Activated naive CD4-positive, alpha-beta T cell treated with anti-CD3 and anti-CD28 coated beads for 36 hours (primary cell): ENCODE measurements at places on chromosomes 7 and 10. TPM values are rescaled to one million over a fixed set of nuclear protein-coding genes. Genes with fewer than 3 reads are reported as not detected.

DNA sequence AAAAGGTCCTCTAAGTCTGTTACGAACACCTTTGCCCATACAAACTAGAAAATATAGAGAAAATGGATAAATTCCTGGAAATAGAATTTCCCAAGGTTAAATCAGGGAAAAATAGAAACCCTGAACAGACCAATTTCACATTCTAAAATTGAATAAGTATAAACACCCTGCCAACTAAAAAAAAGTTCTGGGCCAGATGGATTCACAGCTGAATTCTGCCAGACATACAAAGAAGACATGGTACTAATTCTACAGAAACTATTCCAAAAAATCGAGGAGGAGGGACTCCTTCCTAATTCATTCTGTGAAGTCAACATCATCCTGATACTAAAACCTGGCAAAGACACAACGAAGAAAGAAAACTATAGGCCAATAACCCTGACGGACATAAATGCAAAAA lies 400.4 kb upstream of the SEMA3A start:
- DNase-seq: no peak
- no peak overlapping the region for H3K4me3 ChIP-seq
- no peaks in the 10 kb centered on the region for H3K27me3 ChIP-seq
- no peak overlapping the region for H3K27ac ChIP-seq

The EN2 gene
- not detected for total RNA-seq

- peaks cover 58% of the 10 kb centered on the region for H3K4me1 ChIP-seq
- DNase-seq: peak; percentile 55
- H3K27me3 ChIP-seq: no peaks in the 10 kb centered on the region
- peaks cover 11% of the 10 kb centered on the region for H3K36me3 ChIP-seq
- peak overlapping the region; percentile 17 for H3K4me3 ChIP-seq
These were observed 99.7 kb upstream of the PPIF start for GRCh38 chr10:79247373-79248137.

- H3K4me3 ChIP-seq: no peak overlapping the region
- H3K4me1 ChIP-seq: no peaks in the 10 kb centered on the region
- H3K36me3 ChIP-seq: no peaks in the 10 kb centered on the region
These were observed 435.2 kb upstream of the SEMA3D start for GRCh38 chr7:85622059-85622458.

The AASS gene
- total RNA-seq: 2.2 TPM

DNA sequence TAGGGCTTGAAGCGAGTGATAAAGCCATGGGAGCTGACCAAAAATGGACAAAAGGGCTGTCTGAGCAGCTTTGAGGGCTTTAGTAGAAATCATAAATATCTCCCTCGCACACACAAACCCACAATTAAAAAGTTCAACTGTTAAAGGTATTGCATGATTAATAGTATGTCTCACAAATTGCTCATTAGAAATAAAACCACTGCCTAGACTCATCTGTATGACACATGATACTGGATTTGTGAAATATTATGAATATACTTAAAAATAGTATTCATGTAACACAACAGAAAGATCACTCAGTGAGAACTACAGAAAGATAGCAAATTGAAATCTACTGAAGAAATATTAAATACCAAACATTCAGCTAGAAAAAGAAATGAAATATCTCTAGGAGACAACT lies 11.9 kb upstream of the PTPN12 start:
- H3K27ac ChIP-seq: no peak overlapping the region
- no peaks in the 10 kb centered on the region for H3K36me3 ChIP-seq
- no peaks in the 10 kb centered on the region for H3K27me3 ChIP-seq

- no peak within 1 kb of the TSS for H3K4me3 ChIP-seq
- H3K27ac ChIP-seq: no peak within 1 kb of the TSS
- H3K27me3 ChIP-seq: peaks cover 32% of the 10 kb centered on the region
- H3K36me3 ChIP-seq: no peaks in the 10 kb centered on the region
These were observed at the start of gene PDK4 for GRCh38 chr7:95596198-95597063. PDK4 (minus strand) TSS chr7:95596516; CDS start chr7:95596293, 223 bp downstream.

- H3K27me3 ChIP-seq: no peaks in the 10 kb centered on the region
- H3K27ac ChIP-seq: no peak overlapping the region
- no peak overlapping the region for H3K4me3 ChIP-seq
These were observed 26.5 kb downstream of the CCNY start for GRCh38 chr10:35362701-35363350.

The GARIN1A gene
- total RNA-seq: not detected

DNA sequence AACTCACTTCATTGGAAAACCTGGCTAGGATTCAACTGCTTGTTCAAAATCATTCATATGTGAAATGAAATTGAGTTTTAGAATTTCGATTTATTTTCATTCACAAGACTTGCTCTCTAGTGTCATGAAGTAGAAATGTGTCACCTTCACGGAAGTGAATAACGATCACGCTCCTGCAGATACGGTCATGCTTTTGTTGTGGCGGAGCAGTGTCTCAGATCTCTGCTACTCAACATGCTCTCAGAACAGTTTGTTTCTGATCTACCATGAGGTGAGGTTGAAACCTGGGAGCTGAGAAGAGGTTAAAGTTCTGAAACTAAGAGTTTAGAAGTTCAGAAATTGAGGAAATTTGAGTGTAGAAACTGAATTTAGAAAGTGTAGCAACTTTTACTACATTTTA lies 13.8 kb upstream of the PITRM1 start:
- DNase-seq: peak; percentile 85
- peaks cover 16% of the 10 kb centered on the region for H3K4me1 ChIP-seq
- no peak overlapping the region for H3K4me3 ChIP-seq
- no peaks in the 10 kb centered on the region for H3K36me3 ChIP-seq
